LNCaP clone FGC (cell line): ENCODE measurements at places on chromosomes 4 and X.
A peak's percentile ranks its signal among the peaks of the same experiment; 100 is the strongest.

GRCh38 chr4:181121733-181122132, 1121.5 kb upstream of the TENM3 start:
- no peak for DNase-seq

GRCh38 chrX:23854122-23854521, 53.6 kb downstream of the APOO start:
- DNase-seq: no peak

- DNase-seq: no peak
These were observed 36.6 kb downstream of the DIPK2B start for GRCh38 chrX:45164021-45164621.

- DNase-seq: no peak
These were observed 153.3 kb downstream of the PRDM5 start for GRCh38 chr4:120769227-120769626.

GRCh38 chr4:133581996-133582619, 433.0 kb downstream of the PCDH10 start:
- DNase-seq: peak; percentile 21

DNA sequence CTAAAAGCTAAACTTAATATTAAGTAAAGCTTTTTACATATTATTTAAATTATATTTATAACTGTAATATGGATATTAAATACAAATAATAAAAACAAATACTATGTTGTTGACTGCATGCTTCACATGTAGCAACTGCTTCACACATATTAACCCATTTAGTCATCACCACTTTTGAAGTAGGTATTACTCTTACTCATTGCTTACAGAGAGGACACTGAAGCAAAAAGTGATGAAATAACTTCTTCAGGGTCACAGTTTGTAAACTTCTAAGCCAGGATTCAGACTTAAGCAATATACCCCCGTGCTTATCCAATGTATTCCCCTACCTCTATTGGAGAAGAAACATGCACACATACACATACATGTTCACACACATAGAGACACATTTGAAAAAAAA, 166.6 kb downstream of the DKK2 start:
- no peak for DNase-seq

GRCh38 chr4:83782591-83782990, 246.7 kb downstream of the GPAT3 start:
- no peak for DNase-seq

DNA sequence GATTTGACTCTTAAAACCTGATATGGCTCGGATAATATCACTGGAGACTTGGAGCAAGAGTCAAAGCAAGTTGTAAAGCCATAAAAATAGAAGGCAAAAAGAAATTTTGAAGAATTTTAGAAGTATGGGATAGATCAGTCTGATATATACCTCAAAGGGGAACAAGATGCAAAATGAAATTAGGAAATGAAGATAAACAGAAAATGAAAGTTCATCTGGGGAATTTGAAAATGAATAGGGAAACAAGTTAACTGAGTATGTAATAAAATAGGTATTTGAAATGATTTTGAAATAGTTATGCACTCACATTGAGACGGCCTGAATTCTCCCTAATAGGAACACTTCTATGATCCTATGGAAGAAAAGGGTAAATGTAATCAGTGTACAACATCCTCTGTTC, 5.7 kb downstream of the CYP2U1 start:
- no peak for DNase-seq

GRCh38 chrX:123590842-123591486, 141.9 kb downstream of the THOC2 start:
- DNase-seq: peak; percentile 37

- DNase-seq: no peak
These were observed 62.5 kb upstream of the RHOH start for GRCh38 chr4:40134206-40134917.

DNA sequence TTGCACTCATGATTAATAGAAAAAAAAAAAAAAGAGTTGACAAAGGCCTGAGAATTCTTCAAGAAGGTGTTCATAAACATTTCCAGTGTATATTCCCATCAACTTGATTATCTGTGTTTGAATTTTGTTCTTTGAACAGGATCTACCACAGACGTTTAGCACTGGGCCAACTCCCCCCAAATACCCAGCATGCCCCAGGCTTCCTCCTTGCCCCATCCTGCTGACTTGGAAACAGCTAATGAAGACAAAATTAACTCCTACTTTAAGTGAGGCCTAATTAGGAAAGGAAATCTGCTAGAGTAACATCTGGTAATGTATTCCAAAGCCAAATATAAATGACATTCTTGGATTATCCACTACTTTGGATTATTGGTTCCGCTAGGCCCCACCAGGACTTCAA, 52.5 kb downstream of the PPARGC1A start:
- DNase-seq: no peak

DNA sequence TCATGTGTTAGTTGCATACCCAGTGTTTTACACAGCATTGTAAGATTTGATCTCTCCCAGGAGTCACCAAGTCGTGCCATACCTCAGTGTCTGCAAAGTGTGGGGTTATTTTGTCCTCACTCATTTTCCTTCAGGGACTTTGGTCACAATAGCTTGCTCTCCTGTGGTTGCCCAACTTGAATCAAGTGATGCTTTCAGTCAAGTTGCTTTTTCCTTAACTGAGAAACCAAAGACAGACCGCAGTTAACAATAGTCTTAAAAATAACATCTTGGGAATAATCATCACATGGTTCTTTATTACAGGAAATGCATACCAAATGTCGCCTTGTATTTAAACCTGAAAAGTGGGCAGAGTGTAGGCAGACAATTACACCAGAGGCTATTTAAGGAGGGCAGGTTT, 44.5 kb upstream of the NDP start:
- no peak for DNase-seq

DNA sequence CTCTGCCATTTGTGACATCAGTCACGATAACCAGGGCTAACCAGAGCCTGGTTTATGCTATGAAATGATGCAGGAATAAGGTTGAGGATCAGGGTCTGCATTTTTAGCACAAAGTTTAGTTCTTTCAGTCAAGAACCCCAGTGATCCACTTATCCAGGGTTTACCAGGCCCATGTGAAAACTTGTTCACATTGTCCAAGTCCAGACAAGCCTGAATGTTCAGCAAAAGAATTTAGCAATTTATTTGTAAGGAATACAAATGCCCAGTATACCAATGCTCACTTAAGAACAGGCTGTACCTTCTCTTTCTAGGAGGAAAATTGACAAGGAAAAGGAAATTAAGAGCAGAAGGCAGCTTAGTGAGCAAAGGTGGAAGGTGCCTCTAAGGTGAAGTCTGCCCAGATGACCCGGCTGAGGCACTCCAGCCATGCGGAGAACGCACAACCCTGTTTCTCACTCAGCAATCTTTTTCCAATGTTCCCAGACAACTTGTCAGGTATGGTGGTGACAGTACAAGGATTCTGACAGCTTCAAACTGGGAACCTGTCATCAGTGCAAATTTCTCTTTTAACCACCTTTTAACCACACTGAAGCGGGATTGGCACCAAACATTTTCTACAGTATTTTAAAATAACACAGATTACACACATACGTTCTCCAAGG, 54.0 kb downstream of the TBC1D9 start:
- DNase-seq: no peak

GRCh38 chr4:169269916-169270809, 593 bp downstream of the SH3RF1 start:
- no peak for DNase-seq

GRCh38 chrX:129239371-129239770, 283.9 kb downstream of the SMARCA1 start:
- DNase-seq: no peak

- DNase-seq: no peak
These were observed 2.0 kb downstream of the PARM1 start for GRCh38 chr4:74934888-74935287.

DNA sequence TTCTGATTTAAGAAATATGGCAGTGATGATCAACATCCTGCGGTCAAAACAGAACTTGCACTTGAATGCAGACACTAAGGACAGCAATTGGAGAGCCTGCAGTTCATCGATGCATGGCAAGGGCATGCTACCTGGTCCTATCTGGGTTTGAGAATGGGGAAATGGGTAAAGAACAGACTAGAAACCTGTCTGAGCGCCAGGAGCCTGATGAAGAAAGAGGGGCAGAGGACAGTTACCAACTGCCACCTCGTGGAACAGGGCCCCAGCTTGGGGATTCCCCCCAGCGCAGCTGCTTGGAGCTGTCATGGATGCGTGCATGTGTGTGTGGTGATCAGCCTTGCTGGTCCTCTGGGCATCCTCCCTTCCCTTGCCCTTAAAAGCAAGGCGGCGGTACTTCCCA, 30.2 kb upstream of the NKRF start:
- DNase-seq: no peak

GRCh38 chr4:89100853-89101252, 10.5 kb upstream of the TIGD2 start:
- no peak for DNase-seq

DNA sequence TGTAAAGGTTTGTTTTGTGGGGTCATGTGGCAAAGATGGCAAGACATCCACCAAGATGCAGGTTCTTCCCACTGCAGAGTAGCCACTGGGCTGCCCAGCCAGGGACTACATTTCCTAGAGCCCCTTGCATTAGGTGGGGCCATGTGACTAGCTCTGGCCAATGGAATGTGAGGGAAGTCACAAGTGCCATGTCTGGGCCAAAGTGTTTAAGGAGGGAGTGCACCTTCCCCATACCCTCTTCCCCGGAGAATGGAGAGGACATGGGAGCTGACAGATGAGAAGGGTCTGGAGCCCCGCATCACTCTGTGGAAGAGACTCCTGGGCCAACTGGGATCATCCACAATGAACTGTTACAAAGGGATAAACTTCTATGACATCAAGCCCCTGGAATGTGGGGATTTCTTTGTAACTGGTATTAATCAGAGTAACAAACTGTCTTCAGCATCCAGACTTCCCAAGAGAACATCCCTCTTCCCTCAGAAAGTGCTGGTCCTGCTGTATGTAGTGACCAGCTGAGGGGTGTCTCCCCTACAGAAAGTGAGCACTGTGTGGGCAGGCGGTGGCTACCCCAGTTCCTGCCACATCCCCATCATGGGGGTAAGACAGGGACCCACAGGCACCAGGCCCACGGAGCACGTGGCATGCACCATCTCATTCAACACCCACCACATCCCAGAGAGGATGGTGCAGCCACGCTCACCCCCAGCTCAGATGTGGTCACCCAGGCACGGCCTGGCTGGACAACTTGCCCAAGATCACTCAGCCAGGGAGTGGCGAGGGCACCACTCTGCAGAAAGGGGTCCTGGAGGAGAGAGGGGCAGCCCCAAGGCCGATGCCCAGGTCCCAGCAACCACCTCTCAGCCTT, 10.9 kb downstream of the PPP2R2C start:
- DNase-seq: no peak

GRCh38 chr4:71584585-71584984, 199.3 kb downstream of the GC start:
- no peak for DNase-seq

GRCh38 chr4:155616117-155616516, 50.5 kb upstream of the GUCY1A1 start:
- DNase-seq: no peak

- no peak for DNase-seq
These were observed 345.5 kb upstream of the FSTL5 start for GRCh38 chr4:162509333-162509732.

DNA sequence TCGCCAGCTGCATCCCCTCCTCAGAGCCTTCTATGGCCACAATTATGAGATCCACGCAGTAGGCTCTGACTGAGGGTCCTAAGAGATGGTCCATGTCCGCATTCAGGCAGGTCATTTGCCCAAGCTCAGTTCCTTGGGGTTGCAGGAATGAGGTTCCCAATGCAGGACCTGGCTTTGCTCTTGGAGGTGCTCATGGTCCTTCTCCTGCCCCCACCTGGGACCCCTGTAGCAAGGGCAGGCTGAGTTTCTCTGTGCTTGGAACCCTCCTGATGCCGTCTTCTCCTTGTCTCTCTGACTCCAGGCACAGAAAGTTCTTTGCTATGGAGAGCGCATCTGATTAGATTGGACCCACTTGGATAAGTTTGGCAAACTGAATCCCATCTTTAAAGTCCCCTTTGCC, 16.5 kb upstream of the SHOX start:
- DNase-seq: no peak

DNA sequence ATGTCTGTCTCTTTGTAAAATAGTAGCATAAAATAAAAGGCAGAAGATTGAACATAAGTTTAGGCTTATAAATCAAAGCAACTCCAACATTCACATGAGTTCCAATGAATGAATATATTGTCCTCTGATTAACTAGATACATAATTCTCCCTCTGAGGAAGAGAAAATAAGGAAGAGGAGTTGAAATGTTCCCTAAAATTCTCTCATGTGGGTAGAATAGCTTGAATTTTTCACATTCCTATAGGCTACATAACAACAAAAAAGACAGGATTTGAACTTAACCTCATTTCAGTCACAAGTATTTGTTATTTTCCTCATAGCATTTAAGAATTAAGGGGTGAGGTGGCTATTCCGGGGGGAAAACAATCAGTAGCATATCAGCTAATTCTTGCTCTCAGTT, 462.4 kb upstream of the NDST4 start:
- no peak for DNase-seq

GRCh38 chrX:33207056-33207455, 4.3 kb downstream of the DMD start:
- DNase-seq: no peak

- no peak for DNase-seq
These were observed 7.5 kb upstream of the GPC3 start for GRCh38 chrX:133992882-133993281.

- no peak for DNase-seq
These were observed 228.8 kb downstream of the SPCS3 start for GRCh38 chr4:176548571-176548970.

- DNase-seq: no peak
These were observed 20.5 kb upstream of the C4orf17 start for GRCh38 chr4:99490286-99490685.

DNA sequence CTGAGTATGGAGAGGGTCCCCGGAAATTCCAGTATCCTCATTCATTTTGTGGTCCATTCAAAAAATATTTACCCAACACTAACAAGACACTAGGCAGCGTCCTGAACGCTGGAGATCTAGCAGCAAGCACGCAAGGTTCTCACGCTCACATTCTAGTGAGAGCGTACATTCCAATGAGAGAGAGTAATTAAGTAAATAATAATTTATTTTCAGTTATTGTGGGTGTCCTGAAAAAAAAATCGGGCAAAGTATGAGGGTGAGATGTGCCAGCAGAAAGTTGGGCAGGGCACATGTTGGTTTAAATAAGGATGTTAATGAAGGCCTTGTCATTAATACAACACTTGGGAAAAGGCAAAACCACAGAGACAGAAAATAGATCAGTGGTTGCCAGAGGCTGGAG, 4.0 kb upstream of the TMEM156 start:
- no peak for DNase-seq

DNA sequence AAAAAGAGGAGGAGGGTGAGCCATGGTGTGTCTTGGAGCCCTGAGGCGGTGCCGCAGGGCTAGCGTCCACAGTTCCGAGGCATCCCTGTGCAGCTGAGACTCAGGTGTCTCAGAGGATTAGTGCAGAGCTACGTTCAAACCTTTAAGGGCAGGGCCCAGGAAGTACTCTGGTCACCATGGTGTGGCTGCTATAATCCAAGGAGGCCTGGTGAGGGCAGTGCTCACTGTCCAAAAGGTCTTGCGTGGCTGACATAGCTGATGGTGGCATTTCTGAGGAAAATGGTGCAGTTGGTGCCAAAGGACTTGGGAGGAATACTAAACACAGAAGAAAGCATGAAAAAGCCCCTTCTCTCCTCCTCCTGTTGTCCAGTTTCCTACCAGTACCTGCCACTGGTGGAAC, 146.9 kb downstream of the DCHS2 start:
- DNase-seq: no peak
